Glutamatergic neuron (in vitro differentiated cells): ENCODE measurements at places on chromosomes 2 and 18. TPM values are rescaled to one million over a fixed set of nuclear protein-coding genes. Genes with fewer than 3 reads are reported as not detected.

GRCh38 chr2:155651851-155652250 is 680.7 kb downstream of the NR4A2 start:
- H3K27me3 ChIP-seq, result peaks cover 2% of the 10 kb centered on the region
- H3K4me3 ChIP-seq, result no peak overlapping the region
- no peaks in the 10 kb centered on the region for H3K36me3 ChIP-seq
- no peak for DNase-seq
- H3K4me1 ChIP-seq, result peaks cover 7% of the 10 kb centered on the region

- peaks cover 4% of the 10 kb centered on the region for H3K4me1 ChIP-seq
- no peak for DNase-seq
- peak overlapping the region; percentile 94 for H3K27ac ChIP-seq
- H3K36me3 ChIP-seq, result no peaks in the 10 kb centered on the region
Observed at GRCh38 chr18:54268751-54269150, 566 bp upstream of the POLI start.

- DNase-seq, result no peak
- H3K4me3 ChIP-seq, result no peak overlapping the region
- peaks cover 2% of the 10 kb centered on the region for H3K4me1 ChIP-seq
- H3K27ac ChIP-seq, result no peak overlapping the region
Observed at GRCh38 chr2:146214394-146214929, 1630.4 kb upstream of the ACVR2A start.

DNA sequence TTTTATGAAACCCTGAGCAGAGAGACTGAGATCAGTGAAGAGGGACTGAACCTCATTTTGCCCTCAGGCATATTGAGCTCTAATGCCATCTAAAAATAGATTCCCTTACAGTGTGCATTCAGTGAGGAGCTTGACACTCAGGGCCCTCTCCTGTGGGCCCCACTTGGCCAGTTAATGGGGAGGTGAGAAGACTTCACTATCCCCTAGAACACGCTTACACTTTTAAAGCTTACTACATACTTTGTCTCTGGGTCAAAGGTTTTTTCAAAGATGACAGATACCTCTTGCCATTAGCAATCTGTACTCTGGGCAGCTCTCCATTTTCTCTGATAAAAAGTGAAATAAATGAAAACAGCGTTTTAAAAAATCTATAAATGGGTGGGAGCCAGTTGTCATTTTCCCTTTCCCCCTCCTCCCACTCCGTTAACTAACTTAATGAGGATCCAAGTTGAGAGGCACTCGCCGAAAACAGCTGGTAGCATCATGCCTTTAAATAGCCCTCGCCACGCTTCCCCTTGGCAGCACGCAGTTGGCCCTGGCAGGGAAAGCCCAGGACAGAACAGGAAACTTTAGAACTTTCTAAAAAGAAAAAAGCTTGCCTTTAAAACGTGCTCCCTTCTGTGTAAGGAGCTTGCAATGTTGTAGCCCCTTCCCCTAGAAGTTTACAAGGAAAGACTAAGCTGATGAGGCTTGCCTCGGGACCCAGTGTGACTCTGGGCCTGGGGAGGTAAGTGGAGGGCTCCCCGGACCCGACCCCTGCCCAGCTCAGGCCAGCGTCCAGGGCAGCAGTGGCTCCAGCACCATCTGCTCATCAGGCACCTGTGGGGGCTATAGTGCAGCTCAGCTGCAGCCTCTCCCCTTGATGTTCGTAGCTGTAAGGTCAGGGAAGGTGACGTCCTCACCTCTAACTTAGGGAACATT is 58.8 kb upstream of the FOSL2 start:
- H3K27me3 ChIP-seq, result peaks cover 6% of the 10 kb centered on the region
- no peak overlapping the region for H3K27ac ChIP-seq
- DNase-seq, result no peak
- H3K36me3 ChIP-seq, result peaks cover 3% of the 10 kb centered on the region
- peaks cover 10% of the 10 kb centered on the region for H3K4me1 ChIP-seq
- no peak overlapping the region for H3K4me3 ChIP-seq

GRCh38 chr2:174183076-174183475 is 65.3 kb downstream of the OLA1 start:
- H3K36me3 ChIP-seq, result no peaks in the 10 kb centered on the region
- DNase-seq, result no peak
- no peaks in the 10 kb centered on the region for H3K4me1 ChIP-seq
- H3K27ac ChIP-seq, result no peak overlapping the region
- H3K27me3 ChIP-seq, result no peaks in the 10 kb centered on the region
- no peak overlapping the region for H3K4me3 ChIP-seq

DNA sequence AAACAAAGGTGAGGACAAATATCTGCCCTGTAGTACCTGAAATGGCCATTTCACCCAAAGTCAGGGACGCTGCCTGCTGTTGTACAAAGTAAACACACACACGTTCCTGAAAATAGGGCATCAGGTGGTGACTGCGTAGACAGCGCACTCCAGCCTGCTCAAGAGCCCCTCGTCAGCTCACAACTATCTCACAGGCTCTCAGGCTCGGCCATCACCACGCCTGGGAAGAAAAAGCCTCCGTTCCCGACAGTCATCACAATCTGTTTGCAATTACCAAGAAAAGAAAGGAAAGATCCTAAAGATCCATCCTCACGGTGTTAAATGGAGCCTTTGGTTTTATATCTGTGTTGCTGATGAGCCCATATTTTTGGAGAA is 230.2 kb downstream of the ZNF516 start:
- peaks cover 13% of the 10 kb centered on the region for H3K4me1 ChIP-seq
- peaks cover 2% of the 10 kb centered on the region for H3K27me3 ChIP-seq
- no peak for DNase-seq
- H3K36me3 ChIP-seq, result no peaks in the 10 kb centered on the region
- H3K27ac ChIP-seq, result no peak overlapping the region

DNAJC5G gene
- total RNA-seq, result not detected

AGAP1 gene
- 153 TPM for total RNA-seq

CCDC85A gene
- total RNA-seq, result 12.1 TPM

TRIM54 gene
- 2.0 TPM for total RNA-seq
